Cardiac fibroblast (primary cell): ENCODE measurements at places on chromosomes 1 and 21.
A peak's percentile ranks its signal among the peaks of the same experiment; 100 is the strongest.

DNA sequence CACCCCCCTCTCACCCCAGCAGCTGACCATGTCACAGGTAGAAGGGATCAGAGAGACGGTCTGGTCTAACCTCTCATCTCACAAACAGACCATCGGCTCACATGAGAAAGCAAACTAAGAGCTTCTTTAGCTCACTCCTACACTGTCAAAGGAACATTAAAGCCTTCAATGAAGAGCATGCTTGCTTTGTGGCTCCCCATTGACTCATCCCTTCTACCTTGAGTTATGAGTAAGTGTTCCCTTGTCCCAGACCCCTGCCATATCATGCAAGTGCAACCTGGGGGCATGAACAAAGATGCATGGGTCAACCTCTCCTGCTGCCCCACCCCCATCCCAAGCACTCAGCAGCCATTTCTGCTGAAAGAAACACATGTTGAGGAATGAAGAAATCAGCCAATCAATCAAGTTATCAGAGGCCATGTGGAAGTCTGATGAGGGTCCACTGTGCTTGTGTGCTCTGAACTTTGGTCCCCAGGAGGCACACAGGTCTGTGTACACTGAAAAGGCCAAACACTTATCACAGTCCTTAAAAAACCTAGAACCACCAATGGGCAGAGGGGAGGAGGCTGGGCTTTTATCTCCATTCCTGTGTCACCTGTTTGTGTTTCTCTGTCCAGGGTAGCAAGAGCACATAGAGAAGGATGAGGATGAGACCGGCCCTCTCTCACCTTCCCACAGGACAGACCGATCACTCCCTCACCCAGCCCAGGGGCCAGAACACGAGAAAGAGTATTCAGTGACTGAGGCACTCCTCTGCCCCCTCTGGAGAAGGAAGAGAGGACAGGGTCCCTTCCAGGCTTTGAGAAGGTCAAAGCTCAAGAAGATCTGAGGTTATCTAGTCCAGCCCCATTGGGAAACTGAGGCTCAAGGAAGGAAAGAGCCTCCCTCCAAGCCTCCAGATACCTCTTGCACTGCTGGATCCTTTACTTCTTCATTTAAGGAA lies 9.5 kb downstream of the ETNK2 start:
- DNase-seq, result no peak

- DNase-seq, result peak; percentile 44
Observed at GRCh38 chr1:213041443-213041842, 9.6 kb upstream of the RPS6KC1 start.

DNA sequence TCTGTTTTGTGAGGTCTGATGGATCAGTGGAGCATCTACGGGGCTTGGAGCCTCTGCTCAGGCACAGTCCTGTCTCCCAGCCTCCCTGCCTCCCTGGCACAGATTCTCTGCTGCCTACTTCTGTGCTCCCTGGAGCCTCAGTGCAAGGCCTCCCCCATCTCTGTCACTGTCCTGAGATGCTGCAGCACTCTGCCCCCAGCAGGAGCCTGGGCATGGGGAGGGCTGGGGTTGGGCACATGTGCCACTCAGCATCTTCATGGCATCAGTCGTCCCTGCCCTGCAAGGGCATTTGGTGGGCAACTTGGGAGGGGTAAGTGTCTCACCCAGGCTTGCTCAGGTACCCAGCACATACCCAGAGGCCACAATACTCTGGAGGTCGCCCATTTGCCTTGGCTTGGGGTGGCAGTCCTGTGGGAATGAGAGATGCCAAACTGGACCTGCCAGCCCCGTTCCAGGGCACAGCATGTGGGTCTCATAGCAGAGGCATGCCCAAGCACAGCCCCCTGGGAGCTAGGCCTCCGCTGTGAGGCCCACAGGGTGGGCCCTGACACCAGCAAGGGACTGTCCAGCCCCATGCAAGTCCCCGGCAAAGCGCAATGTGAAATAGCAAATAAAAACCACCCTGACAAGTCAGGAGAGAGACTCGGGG lies 28.7 kb downstream of the PADI3 start:
- no peak for DNase-seq

GRCh38 chr1:209012443-209013196 lies 570.9 kb upstream of the CAMK1G start:
- no peak for DNase-seq

DNA sequence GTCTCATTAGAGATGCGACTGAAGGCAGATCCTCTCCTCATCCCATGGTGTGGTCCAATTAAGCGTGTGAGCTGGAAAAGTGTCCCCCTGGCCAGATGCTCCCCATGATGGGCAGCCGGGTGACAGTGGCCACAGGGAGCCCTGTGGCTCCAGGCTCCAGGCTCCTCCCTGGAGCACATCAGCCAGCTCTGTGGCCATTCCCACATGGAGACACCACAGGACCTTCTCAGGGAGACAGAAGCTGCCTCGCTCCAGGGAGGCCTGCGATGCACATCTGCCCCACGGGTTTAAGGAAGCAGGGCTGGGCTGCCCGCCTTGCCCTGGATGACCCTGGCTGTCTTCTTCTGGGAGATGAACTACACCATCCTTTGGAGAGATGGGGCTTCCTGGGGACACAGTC lies 99.9 kb upstream of the TLR5 start:
- DNase-seq, result no peak

GRCh38 chr1:180540697-180541594 lies 17.8 kb upstream of the OVAAL start:
- DNase-seq, result peak; percentile 73

DNA sequence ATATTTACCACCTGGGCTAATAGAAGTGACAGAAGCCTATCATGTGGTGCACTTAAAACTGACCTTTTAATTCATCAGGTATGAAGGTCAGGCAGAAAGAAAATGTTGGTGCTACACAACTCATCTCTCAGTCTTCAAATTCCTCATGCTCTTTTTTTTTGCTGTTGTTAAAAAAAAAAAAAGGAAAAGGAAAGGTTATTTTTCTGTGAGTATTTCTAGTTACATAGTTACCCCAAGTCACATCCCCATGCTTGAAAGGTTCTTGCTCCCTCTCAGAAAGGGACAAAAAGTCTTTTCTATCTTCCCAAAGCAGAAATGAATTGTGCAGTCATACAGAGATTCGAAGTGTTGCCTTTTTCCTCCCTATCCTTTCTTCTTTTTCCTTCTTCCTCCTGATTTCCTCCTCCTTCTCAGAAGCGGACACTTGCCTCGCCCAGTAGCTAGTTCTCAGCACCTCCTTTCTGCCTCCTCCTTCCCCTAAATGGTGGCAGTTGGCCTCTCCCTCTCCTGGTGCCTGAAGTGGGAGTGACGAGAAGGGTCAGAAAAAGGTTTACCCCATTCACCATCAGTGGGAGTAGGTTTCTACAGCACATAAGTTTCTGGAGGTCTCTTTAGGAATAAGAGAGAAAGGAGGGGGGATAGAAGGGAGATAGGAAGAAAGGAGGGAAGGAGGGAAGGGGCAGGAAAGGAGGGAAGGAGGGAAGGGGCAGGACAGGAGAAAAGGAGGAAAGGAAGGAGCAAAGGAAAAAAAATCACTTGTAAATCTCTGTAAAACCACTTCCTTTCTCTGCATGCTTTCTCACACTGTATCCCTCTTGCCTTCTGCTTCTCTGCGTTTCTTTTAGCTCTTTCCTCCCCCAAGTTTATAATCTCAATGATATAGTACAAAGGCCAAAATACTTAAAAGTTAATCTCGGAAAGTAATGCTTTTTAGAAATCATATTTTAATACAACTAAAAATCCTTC lies 20.4 kb upstream of the C1orf105 start:
- no peak for DNase-seq
